ENCODE measurements at places on chromosomes 16 and 17.

DNA sequence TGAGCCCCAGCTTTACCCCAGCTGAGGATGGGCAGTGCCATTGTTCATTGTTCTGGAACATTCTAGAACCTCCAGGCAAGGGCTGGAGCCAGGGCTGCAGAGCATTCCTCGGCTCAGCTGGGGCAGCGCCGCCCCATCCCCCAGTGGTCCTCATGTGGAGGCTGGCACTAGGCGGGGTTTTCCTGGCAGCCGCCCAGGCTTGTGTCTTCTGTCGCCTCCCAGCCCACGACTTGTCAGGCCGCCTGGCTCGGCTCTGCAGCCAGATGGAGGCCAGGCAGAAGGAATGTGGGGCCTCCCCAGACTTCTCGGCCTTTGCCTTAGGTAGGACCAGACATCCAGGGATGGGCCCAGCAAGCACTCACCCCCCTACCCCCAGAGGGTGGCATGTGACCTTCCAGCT is at the start of gene TMEM95:
TSS of gene TMEM95 (plus strand) at position 104 of the 400 bp plus-strand sequence. CDS start at position 153, 49 bp downstream.
- DNase-seq: no peak

DNA sequence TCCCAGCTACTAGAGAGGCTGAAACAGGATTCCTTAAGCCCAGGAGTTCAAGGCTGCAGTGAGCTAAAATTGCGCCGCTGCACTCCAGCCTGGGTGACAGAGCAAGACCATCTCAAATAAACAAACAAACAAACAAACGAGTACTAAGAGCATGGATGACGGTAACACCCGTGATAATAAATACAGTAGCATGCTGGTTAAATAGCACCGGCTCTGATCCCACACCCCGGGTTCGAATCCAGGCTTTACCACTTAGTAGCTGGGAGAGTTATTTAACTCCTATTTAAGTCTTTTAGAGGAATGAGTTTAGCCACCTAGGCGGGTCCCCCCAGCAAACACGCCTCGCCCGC is 301 bp upstream of the METTL22 start:
- DNase-seq: no peak

DNA sequence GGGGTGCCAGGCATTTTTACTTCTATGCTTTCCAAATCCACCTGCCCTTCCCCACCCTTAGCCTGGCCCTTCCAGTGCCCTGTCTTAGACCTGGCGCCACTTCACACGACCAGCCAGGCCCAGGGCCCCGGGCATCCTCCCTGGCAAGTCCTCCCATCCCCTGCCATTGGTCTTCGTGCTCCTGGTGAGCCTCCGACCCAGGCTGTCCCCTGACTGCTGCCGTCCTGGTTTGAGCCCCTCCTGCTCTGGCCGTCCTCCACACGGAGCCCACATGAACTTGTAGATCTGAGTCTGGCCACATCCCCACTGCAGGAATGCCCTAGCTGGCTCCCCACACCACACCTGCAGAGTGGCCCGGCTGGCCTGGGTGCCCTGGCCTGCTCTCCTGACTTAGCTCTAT is 44.0 kb downstream of the PRMT7 start:
- DNase-seq: no peak

GRCh38 chr17:30477774-30478115 is 537 bp downstream of the GOSR1 start:
- no peak for DNase-seq

GRCh38 chr17:42405076-42405475 is 16.8 kb upstream of the STAT3 start:
- no peak for DNase-seq

DNA sequence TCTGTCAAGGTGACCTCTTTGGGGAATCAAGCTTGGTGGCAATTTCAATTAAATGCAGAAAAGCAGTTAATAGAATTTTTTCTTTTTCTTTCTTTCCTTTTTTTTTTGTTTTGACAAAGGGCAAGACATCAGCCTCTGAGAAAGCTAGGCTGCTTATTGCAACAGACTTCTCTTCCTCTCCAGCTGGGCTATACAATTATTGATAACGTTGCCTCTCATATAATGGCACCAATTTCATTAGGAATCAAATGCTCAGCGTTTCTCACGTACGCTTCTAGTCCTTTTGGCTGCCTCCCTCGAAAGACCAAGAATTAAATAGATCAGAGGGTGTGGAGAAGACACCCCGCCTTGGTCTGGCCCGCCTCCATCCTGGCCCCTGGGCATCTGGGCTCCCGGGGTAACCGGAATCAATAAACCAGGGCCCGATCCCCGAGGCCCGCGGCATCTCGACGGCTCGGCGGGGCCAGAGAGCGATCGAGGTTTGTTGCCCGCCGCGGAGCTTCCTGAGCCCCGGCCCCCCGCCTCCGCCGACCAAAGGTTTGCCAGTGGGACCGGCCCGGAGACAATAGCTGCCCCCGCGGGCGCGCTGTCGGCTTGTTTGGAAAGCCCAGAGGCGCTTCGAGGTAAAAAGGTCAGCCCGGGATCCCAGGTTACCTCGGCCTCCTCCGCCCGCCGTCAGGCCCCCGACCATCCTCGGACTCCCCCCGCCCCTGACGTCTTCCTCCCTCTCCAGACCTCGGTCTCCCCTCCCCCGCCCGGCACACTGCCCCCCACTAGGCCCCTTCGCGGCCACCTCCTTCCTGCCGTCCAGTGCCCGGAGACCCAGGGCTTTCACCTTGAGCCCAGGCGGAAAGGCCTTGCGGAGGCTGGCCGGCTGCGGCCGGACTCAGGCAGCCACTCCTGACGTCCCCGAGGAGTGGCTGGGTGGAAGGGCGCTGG is 3.9 kb downstream of the HOXB1 start:
- no peak for DNase-seq

DNA sequence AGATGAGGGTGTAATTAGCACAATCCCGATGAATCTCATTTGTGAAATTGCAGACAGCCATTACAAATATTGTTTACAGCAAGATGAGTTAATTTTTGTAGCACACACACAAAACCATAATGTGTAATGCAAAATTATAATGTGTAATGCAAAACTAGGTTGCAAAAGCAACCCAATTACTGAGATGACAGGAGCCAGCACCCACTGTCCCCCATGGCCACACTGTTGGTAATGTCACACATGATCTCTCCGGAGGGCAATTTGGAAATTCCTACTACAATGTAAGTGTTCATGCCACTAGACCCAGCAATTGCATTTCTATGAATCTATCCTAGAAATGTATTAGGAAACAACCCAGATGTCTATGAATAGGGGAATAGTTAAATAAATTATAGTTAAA is 76.9 kb downstream of the MARF1 start:
- DNase-seq: no peak

GRCh38 chr17:59388069-59388556 is 56.7 kb downstream of the YPEL2 start:
- DNase-seq: no peak

GRCh38 chr16:56781528-56781961 is 51.6 kb downstream of the NUP93 start:
- no peak for DNase-seq

- no peak for DNase-seq
Measured at GRCh38 chr17:31811101-31811500, 47.9 kb downstream of the COPRS start.

GRCh38 chr17:64216338-64217248 is 46.5 kb downstream of the TEX2 start:
- DNase-seq: no peak

DNA sequence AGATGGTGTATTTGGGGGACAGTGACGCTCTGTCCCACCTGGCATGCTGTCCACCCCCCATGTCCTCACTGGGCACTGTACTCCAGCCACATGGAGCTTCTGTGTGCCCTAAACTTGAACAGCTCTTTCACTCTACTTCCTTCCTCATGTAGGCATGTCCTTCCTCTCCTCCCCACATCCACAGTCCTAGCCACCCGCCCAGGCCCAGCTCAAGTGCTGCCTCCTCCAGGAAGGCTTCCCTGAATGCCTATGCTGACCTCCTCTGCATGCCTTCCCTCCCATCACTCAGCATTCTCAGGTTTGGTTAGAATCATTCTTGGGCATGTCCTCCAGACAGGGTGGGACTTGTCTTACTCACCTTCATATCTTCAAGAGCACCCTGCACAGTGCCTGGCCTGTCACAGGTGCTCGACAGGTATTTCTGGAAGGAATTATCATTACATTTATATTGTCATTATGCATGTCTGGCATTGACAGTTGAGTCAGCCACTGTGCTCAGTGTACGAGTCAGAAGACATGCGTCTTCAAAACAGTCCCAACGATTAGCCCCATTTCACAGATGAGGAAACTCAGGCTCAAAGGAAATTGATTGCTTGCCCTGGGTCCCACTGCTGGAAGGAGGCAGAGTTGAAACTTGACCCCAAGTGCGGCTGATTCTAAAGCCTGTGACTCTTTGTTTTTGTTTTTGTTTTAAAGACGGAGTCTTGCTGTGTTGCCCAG is 42.1 kb upstream of the TOB1 start:
- DNase-seq: no peak

GRCh38 chr16:67942200-67942509 is 1.8 kb downstream of the LCAT start:
- peak; percentile 61 for DNase-seq

DNA sequence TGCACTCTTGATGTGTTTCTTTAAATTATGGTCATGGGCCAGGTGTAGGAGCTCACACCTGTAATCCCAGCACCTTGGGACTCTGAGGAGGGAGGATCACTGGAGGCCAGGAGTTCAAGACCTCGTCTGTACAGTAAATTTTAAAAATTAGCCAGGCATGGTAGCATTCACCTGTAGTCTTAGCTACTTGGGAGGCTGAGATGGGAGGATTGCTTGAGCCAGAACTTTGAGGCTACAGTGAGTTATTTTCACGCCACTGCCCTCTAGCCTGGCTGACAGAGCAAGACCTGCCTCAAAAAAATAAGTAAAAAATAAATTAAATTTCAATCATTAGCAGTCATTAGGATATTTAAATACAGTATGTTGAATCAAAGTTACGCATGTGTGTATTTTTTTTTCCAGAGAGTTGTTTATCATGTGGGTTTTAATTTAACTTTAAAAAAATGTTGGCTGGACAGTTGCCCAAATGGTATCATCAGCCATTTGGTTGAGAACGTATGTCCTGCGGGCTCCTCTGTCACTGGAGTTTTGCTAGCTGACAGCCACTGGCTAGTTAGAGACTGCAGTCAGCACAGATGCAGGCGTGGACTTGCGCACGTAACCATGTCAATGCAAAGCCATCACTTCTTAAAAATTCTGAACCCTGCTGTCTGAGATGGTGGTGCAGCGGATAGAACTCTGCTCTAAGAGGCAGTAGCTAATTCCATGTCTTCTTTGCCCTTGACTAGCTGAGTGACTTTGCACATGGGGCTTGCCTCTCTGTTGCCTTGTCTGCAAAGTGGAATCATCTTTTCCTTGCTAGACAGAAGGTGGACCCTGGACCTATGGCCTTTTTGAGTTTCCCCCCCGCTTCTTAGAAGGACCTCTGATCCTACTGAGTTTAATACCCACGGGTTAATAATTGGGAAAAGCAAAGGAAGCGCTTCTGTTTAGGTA is 40.0 kb downstream of the MAPT start:
- DNase-seq: no peak

DNA sequence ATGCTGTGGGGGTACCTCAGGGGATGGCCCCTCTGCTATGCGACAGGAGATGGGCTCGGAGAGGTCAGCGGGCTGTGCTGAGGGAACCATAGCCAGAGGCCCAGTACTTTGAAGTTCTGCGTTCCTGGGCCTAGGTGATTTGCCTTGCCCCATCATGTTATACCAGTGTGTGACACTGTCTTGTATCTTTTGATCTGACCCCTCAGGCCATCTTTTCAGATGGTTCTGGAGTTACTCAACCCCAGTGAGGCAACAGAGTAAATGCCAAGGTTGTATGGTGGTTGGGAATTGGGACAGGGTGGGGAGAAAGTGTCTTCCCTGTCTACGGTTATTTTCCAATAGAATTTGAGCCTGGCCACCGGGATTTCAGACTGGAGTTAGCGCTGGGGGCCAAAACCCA is 8.5 kb downstream of the MSI2 start:
- DNase-seq: no peak

- DNase-seq: no peak
Measured at GRCh38 chr17:6796887-6797490, 21.0 kb downstream of the FBXO39 start.

DNA sequence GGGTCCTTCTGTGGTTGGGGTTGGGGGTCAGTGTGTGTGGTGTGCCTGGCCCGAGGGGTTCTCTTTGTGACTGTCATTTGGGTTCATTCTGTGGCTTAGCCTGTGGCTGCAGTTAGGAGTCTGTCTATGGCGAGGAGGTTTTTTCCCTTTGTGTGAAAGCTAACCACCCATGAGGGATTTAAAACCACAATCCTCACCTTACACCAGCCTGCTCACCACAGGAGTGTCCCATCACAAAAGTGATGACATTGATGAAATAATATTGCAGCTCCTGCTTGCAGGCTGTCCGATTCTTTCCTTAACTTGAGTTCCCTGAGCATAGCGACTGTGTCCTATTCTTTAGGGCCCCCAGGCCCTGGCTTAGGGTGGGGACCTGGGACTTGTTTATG is 113.6 kb downstream of the RAP1GAP2 start:
- no peak for DNase-seq

GRCh38 chr17:9044772-9045463 is 23.6 kb downstream of the NTN1 start:
- no peak for DNase-seq

- no peak for DNase-seq
Measured at GRCh38 chr16:22141767-22142166, 20.5 kb upstream of the SDR42E2 start.

DNA sequence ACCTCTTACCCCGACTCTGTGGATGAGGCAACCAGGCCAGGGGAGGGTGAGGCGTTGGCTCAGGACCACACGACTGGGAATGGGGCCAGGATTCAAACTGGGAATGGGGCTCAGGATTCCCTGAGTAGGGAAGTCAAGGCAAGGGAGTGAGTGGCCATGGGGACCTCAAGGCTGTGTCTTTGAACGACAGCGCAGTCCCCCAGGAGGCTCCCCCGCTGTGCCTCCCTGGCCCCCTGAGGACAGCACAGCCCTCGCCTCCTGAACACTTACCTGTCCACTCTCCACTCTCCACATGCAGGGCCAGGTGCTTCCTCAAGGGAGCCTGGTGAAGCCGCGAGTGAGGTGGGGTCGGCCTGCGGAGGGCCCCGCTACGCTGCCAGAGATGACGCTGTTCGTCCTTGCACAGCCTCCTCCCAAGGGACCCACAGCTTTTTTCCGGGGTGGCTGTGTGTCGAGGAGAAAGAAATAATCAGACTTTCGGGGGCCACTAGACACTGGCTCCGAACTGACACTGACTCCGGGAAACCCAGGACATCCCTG is 6.9 kb downstream of the ZNF469 start:
- DNase-seq: no peak

- DNase-seq: no peak
Measured at GRCh38 chr17:42898147-42898811, 2.3 kb upstream of the G6PC1 start.

GRCh38 chr17:27256225-27257030 is 37.5 kb upstream of the WSB1 start:
- DNase-seq: no peak

- no peak for DNase-seq
Measured at GRCh38 chr17:45692661-45693060, 91.5 kb upstream of the CRHR1 start.

DNA sequence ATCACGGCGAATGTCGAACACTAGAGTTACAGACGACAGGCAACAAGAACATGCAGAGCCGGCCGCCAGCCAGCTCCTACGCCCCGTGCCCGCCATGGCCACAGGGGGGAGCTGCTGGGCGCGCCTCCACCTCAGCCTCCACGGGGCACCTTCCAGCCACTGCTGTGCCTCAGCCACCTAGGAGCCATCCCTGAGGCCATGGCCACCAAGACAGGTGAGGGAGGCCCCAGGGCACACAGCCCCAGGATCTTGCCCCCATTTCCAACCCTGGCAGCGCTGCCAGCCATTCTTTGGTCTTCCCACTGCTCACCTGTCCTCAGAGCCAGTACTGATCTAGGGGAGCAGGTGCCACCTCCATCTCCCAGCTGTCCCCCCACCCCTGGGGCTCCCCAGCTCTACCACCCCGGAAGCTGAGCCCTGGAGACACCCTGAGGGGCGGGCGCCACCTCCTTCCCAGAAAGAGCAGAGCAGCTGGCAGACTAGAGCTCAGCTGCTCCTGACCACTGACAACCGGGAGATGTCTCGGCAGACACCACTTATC is 11.8 kb downstream of the GNPTG start:
- peak; percentile 83 for DNase-seq
